ENCODE measurements at places on chromosomes 7 and 10.

DNA sequence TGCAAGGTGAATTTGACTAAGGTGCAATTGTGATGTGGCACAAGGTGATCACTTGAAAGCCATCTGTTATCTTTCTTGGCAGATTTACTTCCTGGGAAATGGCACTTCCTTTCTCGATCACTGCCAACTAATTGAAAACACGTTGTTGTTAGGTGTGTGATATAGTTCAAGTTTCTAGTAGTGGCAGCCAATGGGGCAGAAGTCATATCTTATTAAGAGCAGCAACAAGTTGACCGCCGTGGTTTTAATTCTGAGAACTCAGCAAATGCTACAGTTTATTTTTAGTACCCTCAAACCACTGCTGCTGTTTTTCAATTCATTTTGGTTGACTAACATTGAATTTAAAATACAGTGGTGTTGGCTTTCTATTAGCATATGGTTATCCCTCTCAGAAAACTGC is 1.6 kb downstream of the CHN2 start:
- DNase-seq = no peak

GRCh38 chr7:19336836-19337383 is 191.7 kb upstream of the FERD3L start:
- no peak for DNase-seq

DNA sequence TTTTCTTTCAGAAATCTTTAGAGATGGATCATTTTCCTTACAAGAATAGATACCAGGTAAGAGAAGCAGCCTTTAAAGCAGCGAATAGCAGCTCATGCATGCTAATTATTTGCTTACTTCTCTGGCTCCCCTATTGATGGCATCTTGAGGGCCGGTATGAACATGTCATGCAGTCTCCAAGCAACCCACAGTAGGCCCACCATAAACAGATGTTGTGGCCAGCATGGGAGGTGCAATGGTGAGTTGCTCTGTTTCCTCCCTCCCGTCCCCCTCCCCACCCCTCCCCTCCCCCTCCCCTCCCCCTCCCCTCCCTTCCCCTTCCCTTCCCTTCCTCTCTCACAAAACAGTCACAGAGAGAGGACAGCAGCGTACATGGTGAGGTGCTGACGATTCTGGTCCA is 9.7 kb upstream of the ZNF273 start:
- DNase-seq = no peak

GRCh38 chr10:132001238-132001972 is 19.7 kb upstream of the BNIP3 start:
- no peak for DNase-seq

GRCh38 chr7:68537774-68538071 is 1060.6 kb upstream of the AUTS2 start:
- DNase-seq = no peak

DNA sequence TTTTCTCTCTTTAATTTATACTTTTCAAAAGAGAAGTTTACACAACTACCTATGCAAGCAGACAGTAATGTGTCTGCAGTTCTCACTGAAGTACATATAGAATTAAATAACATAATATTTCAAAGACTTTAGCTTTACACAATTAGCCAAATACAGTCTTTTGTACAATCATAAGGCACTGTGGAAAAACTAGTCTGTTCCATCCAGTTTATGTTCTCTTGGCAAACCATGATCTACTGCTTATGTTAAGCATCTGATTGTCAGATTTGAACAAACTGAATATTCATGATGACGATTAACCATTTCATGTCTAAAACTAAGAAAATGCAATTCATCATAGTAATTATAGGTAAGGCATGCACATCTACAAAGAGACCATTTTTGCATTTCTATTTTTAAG is 842 bp downstream of the SEMA3A start:
- no peak for DNase-seq

GRCh38 chr10:77501152-77501845 is 136.3 kb downstream of the KCNMA1 start:
- no peak for DNase-seq

- DNase-seq = no peak
Observed at GRCh38 chr10:48399056-48399541, 92.6 kb downstream of the MAPK8 start.

- peak; percentile 47 for DNase-seq
Observed at GRCh38 chr10:28668363-28669226, 8.7 kb upstream of the BAMBI start.

GRCh38 chr10:114681542-114681941 is 23.5 kb upstream of the ABLIM1 start:
- no peak for DNase-seq

DNA sequence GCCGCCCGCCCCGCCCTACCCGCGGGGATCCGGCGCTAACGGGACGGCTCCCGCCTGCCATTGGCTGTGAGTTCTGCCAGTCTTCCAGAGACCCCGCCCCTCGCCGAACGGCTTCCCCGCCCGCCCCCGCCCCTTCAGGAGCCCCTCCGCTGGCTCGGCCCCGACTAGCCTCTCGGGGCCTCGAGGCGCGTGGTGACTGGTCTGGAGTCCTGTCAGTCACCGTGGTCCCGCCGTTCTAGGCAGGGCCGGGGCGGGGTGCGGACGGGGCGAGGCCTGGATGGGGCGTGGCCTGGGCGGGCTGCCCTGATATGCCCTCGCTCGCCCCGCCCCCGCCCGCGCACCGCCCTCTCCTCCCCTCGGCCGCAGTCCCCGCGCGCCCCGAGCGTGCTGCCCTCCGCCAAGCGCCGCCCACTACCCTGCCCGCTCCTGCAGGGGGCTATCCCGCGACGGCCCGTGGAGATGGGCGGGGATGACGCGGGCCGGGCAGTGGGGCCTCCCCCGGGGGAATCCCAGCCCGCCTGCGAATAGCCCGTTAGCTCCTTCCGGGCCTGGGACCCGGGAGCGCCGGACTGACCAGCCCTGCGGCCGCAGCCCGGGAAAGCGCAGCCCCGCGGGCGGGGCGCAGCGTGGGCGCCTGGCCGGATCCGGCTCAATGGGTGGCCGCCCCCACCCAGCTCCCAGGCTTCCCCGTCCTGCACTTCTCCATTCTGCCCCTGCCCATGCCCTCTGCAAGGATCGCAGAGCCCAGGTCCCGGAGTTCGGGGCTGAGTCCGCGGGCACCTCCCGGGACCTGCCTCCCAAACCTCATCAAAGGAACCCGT is 444 bp upstream of the HIP1 start:
- DNase-seq = peak; percentile 99

DNA sequence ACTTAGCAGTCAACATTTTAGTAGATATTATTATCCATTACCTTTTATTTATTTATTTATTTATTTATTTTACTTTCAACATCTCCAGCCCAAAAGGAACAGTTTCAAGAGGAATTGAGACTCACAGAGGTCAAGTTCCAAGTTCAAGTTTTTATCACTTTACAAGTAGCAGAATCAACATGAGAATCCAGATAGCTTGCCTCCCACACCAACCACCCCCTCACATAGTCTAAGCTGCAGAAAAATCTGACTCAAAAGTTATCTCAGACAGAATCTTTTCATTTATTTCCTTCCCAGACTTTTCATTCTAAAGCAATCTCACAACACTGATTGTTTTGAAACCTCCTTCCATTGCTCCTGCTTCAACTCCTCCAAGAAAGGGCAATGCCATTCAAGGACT is 129.6 kb downstream of the GRM3 start:
- no peak for DNase-seq

GRCh38 chr7:112770051-112770450 is 20.1 kb downstream of the TMEM168 start:
- no peak for DNase-seq

- DNase-seq = no peak
Observed at GRCh38 chr7:128362670-128363069, 1.2 kb upstream of the PRRT4 start.

- DNase-seq = no peak
Observed at GRCh38 chr10:10038348-10038747, 979.3 kb upstream of the CELF2 start.

GRCh38 chr7:155378959-155379871 is 78.7 kb upstream of the EN2 start:
- no peak for DNase-seq

DNA sequence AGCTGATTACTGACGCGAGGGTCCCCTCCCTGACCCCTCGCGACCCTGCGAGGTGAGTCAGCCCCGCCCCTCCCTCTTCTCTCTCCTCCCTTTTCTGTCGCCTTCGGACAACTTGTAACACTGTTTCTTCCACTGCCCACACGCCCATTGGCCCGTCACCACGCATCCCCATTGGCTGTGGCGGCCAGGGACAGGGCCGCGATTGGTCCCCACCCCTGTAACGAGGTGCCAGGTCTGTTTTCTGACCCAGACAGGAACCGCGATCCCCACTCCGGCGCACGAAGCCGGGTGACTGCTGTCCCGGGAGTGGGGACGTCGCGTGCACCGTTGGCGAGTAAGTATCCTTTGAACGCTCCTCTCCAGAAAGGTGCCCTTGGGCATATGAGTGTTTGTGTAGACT is at the start of gene STRA8:
TSS of gene STRA8 (plus strand) at position 269 of the 400 bp plus-strand sequence. CDS start 6,687 bp downstream, outside the sequence.
- DNase-seq = no peak

DNA sequence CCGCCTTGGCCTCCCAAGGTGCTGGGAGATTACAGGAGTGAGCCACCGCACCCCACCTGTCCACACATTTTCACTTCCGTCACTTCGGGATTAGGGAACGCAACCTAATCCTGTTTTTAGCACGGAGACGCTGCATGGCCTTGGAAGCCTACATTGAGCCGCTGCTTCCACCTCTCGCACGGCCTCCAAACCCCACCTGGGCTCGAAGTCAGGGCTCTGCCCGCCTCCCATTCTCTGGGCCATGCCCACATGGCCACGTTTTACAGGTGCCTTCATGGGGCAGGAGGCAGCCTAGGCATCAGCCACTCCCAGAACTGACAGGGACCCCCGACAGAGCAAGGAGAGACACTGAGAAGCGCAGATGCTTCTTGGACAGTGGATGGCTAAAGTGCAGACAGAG is 100.6 kb downstream of the OAT start:
- no peak for DNase-seq

- DNase-seq = no peak
Observed at GRCh38 chr10:102120991-102121738, 997 bp upstream of the LDB1 start.

GRCh38 chr10:104130041-104130440 is 8.1 kb downstream of the SFR1 start:
- DNase-seq = no peak

DNA sequence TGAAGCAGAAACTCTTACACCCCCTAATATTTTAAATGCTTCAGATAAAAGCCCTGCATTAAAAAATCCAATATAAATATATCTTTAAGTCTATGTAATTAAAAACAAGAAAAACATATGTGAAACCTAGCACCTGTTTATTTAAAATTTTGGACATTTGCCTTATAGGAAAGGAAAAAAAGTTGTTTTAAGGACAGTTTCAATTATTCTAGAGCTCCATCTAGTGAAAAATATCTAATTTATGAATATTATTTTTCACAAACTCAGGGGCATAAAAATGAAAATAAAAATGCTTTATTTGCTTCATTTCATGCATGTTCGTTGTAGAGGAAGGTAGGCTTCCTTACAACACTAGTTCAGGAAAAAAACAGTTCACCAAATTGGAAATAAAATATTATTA is 26.1 kb downstream of the ENKUR start:
- DNase-seq = no peak

DNA sequence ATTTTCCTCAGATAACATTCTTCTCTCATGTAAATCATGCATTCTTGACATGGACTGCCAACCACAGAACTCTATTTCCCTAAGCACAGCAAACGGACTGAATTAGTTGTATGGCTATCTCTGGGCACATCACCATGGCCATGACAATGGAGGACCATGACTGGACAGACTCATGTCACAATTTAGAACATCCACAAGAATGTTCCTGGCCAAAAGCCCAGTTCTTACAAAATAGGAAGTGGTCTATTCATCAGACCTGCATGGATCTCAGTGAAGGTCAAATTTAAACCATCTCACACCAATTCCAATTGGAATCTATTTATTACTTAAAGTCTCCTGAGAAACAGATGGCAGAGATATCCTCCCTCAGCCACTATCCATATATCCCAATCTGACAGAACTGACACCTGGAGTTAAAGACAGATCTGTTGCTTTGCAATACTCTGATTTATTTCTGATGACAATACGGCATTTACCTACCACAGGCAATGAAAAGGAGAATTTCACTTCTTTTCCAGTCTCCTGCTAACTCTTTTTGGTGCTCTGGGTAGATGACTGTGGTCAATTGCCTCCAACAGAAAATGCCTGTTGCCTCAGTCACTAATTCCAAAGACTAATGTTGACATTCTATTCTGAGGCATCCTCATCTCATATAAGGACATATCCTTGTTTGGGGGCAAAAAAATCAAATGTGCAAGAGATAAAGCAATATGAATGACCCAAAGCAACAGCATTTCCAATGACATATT is 254.8 kb downstream of the HTR7 start:
- DNase-seq = no peak

- DNase-seq = no peak
Observed at GRCh38 chr10:30169342-30169741, 110.0 kb upstream of the JCAD start.

- no peak for DNase-seq
Observed at GRCh38 chr7:141630621-141631020, 71.3 kb downstream of the DENND11 start.

DNA sequence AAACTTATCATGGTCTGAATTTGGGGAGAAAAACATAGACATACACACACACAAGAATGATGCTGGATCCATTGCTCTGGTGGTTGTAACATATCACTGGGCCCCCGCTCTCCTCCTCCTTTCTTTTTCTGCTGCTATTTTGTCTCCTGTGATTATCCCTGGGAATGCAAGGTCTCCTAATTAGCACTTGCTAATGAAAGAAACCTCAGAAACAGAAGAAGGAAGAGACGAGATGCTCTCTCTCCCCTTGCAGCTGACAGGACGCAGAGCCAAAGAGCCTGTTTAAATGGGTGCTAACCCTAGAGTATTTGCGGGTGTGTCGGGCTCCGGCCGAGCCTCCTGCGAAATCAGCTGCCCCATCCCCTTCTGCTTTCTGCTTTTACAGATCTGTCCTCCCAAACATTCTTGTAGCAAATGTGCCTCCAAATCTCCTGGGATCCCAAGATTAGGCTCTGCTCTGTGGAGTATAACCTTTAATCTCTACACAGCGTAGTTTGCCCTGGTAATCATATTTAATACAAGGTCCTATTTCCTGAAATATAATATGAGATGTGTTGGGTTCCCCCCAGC is 81.5 kb downstream of the FRMPD2 start:
- no peak for DNase-seq

- DNase-seq = no peak
Observed at GRCh38 chr7:2663121-2663886, 24.7 kb upstream of the AMZ1 start.

- DNase-seq = no peak
Observed at GRCh38 chr7:42627626-42628025, 284.2 kb downstream of the C7orf25 start.

GRCh38 chr10:75617485-75618155 is 186.2 kb downstream of the LRMDA start:
- no peak for DNase-seq

All from stimulated activated CD4-positive, alpha-beta T cell treated with anti-CD3 and anti-CD28 coated beads, Interleukin-4, amount 100 ng/mL, for 1 hour (primary cell).